ENCODE measurements at places on chromosomes 2 and 18.
A peak's percentile ranks its signal among the peaks of the same experiment; 100 is the strongest.

DNA sequence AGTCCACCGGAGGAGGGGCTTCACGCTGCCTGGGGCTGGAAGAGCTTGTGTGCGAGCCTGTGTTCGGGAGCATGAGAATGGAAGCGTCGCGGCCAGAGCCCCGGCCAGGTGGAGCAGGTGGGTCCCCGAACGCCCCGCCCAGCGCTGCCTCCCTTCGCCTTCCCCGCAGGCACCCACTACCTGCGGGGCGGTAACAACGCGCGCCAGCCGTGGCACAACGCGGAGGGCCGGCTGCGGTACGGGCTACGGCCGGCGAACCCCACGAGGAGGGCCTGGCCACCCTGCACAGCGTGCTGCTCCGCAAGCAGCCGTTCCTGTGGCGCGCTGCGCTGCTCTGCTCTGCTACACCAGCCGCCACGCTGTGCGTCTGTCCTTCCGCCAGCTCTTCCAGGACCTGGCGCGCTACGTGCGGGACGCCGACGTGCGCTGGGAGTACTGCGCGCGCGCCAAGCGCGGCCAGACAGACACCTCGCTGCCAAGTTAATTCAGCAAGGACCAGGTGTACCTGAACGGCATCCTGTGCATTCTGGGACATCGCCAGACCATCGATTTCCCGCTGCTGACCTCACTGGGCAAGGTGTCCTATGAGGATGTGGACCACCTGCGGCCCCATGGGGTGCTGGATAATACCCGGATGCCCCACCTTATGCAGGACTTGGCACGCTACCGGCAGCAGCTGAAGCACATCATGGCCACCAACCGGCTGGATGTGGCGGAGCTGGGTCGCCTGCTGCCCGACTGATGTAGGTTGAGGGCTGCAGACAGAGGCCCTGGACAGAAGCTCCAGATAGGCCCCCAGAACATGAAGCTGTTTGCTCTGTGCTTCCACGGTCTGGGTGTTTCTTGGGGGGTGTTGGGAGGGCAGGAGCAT, 200.6 kb downstream of the NAPG start:
- no peak for DNase-seq

DNA sequence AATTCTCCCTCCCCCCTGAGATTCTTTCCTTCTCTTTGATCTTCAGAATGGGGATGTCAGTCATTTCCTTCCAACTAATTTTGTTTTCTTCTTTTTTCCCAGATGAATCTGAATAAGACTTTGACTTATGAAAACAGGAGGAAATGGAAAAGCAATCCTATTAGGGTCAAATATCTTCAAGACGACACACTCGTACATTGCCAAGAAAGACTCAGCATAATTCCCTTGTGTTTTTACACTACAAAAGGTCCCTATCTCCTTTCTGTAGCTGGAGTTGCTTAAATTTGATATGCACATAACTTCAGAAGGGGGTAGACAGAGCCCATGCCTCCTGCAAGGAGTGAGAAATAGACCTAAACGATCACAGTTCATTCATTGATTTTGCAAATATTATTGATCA, 230.3 kb upstream of the RBBP8 start:
- no peak for DNase-seq

DNA sequence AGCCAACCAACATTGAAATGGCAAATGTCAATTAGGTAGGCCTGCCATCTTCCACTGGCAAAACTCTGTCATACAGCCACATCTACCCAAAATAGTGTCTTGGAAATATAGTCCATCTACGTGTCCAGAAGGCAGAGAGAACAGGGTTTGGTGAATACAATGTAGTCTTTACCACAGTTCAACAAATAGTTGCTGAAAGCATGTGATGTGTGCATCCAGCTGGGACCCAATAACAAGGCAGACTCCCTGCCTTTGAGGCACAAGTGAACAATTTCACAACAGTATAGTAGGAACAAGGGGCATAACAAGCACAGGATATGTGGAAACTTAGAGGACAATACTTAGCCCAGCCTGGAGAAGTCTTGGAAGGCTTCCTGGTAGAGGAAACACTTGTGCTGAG, 72.6 kb downstream of the EVA1A start:
- DNase-seq: no peak

DNA sequence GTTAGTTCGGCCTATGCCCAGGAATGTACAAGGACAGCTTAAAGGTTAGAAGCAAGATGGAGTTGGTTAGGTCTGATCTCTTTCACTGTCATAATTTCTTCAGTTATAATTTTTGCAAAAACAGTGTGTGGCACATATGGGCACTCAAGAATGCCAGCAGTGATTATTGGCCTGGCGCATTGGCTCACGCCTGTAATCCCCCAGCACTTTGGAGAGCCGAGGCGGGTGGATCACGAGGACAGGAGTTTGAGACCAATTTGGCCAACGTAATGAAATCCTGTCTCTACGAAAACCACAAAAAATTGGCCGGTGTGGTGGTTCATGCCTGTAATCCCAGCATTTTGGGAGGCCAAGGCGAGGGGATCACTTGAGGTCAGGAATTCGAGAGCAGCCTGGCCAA, 75.7 kb upstream of the MSH2 start:
- no peak for DNase-seq

GRCh38 chr18:50398099-50398498, 23.3 kb downstream of the SKA1 start:
- DNase-seq: no peak

DNA sequence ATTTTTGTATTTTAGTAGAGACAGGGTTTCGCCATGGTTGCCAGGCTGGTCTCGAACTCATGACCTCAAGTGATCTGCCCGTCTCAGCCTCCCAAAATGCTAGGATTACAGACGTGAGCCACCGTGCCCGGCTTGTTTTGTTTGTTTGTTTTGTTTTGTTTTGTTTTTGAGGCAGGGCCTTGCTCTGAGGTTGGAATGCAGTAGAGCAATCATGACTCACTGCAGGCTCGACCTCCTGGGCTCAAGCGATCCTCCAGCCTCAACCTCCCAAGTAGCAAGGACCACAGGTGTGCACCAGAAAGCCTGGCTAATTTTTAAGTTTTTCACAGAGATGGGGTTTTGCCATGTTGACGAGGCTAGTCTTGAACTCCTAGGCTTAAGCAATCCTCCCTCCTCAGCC, 8.9 kb upstream of the CNNM4 start:
- no peak for DNase-seq

GRCh38 chr2:157747695-157748370, 119.2 kb upstream of the ACVR1C start:
- no peak for DNase-seq

- no peak for DNase-seq
Measured at GRCh38 chr18:31497404-31497835, 557 bp upstream of the DSG2 start.

GRCh38 chr2:221042926-221043325, 529.2 kb downstream of the EPHA4 start:
- DNase-seq: no peak

GRCh38 chr2:57180042-57180567, 866.5 kb upstream of the VRK2 start:
- DNase-seq: no peak

DNA sequence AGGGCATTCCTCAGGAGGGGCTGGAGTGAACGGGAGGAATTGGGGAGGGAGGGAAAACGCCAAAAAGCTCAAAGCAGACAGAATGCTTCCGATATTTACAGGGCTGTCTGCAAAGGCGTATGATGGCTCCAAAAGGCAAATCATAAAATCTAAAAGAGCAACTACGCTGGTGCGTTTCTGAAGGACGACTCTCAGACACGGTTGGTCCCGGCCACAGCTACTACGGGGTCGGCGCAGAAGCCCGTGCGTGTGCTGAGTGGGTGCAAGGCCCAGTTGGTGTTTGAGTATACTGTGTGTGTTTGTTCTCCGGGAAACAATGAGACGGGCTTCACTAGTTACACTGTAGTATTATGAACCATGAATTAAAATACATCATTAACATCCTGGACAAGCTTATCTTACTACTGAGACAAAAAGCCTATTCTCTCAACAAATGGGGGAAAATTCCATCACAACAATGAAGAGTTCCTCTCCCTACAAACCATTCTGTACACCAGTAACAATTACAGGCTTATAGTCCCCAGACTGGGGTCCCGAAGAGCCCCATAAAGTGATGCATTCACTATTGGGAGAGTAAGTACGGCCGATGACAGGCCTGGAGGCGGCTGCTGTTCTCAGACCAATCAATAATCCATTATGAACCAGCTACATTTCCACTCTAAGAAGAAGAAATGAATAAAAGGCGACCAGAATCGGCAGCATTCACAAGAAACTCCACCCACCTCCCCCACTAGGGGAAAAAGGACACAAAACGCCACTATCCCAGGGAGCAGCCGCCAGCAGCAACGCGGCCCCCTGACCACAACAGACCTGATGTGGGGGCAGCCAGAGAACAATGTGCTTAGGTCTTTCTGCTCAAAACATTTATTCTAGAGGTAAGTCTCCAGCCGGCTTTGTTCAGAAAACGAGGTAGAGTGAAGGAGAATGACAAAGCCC, 43.4 kb downstream of the ZNF516 start:
- DNase-seq: no peak

GRCh38 chr2:121356058-121356640, 71.1 kb upstream of the TFCP2L1 start:
- peak; percentile 76 for DNase-seq

- no peak for DNase-seq
Measured at GRCh38 chr2:107137706-107138105, 251.7 kb upstream of the ST6GAL2 start.

- peak; percentile 72 for DNase-seq
Measured at GRCh38 chr2:79935771-79936657, 368.5 kb downstream of the LRRTM1 start.

DNA sequence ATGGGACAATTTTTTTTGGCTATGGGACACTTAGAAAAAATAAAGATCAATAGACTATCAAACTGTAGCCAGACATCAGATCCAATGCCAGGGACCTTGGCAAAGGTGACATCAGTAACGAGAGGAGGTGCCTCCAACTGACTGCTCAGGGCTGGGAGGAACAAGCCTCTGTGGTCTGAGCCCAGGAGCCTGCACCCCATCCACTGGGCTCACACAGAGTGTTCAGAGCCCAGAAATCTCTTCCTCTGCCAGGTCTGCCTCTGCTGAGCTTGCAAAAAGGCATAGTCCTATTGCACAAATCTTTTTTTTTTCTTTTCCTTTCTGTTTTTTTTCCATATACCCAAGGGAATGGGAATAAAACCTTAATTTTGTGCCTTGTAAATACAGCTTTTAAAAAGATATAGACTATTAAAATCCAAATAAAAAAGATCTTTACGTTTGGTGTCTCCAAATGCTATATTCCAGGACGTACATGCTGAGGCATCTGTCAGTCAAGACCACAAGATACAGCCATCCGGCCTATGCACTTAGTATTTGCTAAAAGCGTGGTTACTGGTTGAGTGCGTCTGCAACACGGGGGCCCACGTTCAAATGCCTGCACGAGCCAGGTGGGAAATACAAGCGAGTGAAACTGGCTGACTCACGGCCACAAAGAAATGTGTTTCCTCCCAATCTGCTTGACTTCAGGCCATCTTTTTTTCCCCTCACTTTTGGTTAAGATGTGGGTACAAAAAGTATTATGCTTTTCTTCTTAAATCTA, 7.8 kb upstream of the ARHGAP25 start:
- DNase-seq: peak; percentile 94

DNA sequence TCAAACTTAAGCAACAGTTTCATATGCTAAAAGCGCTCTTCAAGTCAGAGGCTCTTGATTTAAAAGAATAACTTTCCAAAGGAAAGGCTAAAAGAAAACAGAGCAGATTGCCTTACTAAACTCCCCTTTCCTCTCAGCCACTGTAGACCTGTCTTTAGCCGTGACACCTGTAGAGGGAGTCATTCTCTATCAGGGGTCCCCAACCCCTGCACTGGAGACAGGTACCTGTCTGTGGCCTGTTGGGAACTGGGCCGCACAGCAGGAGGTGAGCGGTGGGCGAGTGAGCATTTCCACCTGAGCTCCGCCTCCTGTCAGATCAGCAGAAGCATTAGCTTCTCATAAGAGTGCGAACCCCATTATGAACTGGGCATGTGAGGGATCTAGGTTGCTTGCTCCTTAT, 9.6 kb downstream of the SLC14A1 start:
- DNase-seq: no peak

DNA sequence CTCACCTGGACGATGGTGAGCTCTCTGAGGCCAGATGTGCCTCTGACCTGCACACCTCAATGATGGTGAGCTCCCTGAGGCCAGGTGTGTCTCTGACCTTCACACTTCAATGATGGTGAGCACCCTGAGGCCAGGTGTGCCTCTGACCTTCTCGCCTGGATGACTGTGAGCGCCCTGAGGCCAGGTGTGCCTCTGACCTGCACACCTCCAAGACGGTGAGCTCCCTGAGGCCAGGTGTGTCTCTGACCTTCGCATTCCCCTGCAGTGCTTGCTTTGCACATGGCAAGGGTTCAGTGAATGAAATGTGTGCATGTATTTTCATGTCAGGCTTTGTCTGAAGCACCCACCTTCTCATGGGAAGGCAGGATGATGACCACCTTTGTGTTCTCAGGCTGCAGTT, 95.5 kb downstream of the PTGR3 start:
- DNase-seq: no peak

DNA sequence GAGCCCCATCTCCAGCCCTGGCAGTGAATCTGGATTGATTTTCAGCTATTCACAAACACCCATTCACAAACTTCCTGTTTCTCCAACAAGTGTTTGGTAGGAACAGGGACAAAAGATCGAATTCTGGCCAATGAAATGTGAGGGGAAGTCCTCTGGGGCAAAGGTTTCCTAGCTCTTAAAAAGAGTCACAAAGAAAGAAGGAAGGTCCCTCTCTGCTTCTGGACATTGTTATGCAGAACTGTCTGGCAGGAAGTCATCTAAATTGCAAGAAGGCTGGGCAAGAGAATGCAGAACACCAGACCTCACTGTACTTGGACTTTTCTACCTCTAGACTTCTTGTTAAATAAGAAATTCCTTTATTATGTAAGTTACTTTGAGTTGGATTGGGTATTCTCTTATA, 137.3 kb downstream of the CCDC148 start:
- peak; percentile 9 for DNase-seq

GRCh38 chr2:176025932-176026331, 23.9 kb upstream of the LNPK start:
- no peak for DNase-seq

DNA sequence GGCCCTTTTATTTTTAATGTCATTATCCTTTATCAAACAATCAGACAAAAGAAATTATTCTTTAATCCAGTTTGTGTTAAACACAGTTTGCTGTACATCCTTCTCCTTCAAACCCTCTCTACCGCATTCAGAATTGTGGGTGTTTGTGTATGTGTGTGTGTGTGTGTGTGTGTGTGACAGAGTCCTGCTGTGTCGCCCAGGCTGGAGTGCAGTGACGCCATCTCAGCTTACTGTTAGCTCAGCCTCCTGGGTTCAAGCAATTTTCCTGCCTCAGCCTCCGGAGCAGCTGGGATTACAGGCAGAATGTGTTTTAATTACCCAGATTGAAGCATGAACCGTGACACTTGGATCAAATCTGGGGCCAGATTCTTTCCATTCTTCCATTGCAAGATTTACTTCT, 723.7 kb downstream of the DCDC2C start:
- no peak for DNase-seq

- no peak for DNase-seq
Measured at GRCh38 chr18:64134044-64134747, 14.7 kb downstream of the LINC00305 start.

- peak; percentile 23 for DNase-seq
Measured at GRCh38 chr2:132489150-132489549, 72.5 kb downstream of the GPR39 start.

All from NB4 (cell line).